Thyroid gland (tissue), 4 donors: ENCODE measurements at places on chromosomes 11 and 22.
A peak's percentile ranks its signal among the peaks of the same experiment; 100 is the strongest.

DNA sequence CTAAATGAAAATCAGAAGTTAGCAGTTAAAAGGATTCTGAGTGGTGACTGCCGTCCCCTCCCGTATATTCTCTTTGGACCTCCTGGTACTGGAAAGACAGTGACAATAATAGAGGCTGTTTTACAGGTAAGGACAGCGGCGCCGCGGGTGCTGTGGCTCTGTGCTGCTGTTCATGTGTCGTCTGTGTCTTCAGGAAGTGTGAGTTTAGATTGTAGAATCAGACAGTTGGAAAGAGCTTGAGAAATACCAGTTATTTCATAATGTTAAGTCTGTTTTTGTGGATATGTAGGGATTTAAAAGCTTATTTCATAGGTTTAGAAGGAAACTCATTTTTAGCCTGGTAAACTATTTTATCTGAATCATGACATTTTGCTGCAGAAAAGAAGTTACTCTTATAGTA is 27.4 kb upstream of the PANX2 start:
- no peak for DNase-seq

DNA sequence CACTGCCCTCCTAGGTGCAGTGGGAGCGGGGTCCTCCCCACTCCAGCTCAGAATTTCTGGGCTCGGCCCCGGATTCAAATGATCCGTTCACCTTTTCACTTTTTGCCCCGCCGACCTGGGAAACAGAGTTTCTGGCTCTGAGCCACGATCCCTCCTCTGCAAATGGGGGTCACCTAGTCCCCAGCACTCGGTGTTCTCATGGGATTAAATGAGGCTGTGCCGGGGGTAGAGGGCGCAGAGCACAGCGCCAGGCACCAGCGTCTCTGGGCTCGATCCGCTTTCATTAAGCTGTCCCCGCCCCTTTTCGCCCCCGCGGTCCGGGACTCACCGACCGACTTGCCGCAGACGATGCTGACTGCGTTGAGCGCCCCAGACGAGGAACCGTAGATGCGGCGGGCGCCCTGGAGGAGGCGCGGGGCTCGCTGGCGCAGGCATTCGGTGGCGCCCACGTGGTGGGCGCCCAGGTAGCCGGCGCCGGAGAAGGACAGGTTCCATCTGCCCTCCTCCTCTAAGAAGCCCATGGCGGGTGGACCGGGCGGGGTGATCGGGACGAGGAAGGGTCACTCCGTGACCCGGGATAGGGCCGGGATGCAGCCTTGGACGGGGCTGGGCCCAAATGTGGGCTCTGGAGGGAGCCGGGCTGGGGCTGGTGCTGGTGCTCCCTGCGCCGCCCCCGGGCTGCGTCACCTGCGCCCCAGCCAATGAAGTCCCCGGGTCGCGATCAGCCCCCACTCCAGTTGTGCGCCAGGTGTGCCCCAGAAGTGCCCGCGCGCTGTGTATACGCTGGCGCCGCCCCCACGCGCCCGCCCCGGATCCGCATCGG is at the start of gene PNPLA5:
TSS of gene PNPLA5 (minus strand) at position 654 of the 823 bp plus-strand sequence. CDS start at position 521, 133 bp downstream.
- no peak for DNase-seq

GRCh38 chr11:14029971-14030920 is 67.7 kb downstream of the SPON1 start:
- peak; percentile 92 for DNase-seq

DNA sequence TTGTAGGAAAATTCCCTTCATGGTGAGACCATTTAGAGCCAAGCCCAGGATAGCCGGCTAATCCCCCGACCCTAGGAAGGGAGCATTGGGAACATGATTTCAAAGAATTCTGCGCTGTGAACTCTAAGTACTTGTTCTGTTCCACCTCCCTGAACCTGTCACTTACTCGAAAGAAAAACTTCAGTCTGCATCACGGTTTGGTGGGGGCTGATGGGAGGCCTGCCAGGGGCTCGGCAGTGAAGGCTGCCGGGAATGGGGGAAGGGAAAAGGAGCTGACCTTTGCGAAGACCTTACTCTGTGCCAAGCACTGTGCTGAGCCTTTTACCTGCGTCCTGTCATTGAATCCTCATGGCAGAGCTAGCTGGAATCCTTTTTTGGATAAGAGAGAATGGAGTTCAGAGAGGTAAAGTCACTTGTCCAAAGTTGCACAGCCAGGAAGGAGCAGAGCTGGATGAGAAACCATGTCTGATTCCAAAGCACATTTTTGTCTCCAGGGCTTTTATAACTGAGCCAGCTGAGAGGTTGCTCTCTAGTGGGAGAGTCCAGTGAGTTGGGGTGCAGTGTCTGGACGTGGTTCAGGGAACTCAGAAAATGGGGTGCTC is 15.4 kb downstream of the RASD2 start:
- DNase-seq = peak; percentile 72

DNA sequence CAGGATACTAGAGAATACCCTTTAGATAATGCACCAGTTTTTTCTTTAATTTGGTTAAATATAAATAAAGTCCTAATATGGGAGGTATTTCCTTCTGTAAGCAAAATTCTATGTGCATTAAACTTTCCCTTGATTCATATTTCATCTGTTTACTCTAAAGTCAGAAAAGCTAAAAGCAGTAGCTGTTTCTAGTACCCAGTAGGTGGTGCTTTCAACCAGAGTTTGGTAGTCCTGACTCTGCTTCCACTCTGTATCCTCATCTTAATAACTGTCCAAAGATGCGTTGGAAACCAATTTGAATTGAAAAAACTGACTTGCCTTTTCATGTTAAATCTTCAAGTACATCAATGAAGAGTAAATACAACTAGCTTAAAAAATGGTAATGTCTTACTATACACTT is 1065.2 kb downstream of the JRKL start:
- no peak for DNase-seq

GRCh38 chr11:72617080-72617762 is 57.0 kb downstream of the PDE2A start:
- no peak for DNase-seq

- DNase-seq = no peak
Observed at GRCh38 chr22:30045494-30045887, 34.8 kb upstream of the HORMAD2 start.

GRCh38 chr22:37965940-37966664 is 12.6 kb downstream of the POLR2F start:
- no peak for DNase-seq

- DNase-seq = no peak
Observed at GRCh38 chr11:2963761-2964160, 28.4 kb downstream of the NAP1L4 start.

DNA sequence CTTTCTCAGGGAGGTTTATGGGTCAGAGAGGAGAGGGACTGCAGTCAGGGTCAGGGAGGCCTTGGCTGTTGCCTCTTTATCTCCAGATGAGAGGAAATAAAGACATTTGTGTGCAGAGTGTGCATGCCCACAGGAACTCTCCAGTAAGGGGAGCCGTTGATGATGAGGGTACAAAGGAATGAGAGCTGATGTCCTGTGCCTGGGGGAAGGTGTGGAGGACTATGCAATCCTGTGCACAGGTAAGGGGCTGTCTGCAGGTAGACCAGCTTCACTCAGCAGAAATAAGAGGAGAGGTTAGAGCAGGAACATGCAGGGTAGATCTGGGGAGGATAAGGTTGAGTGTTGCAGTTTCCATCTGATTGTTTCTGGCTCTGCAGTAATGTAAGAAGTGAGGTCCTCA is 132.6 kb downstream of the NTM start:
- no peak for DNase-seq

GRCh38 chr22:34950489-34950888 is 115.5 kb upstream of the ISX start:
- no peak for DNase-seq

GRCh38 chr22:39216143-39216490 is 28.7 kb downstream of the PDGFB start:
- no peak for DNase-seq

- DNase-seq = no peak
Observed at GRCh38 chr11:58059007-58059350, 28.2 kb downstream of the OR6Q1 start.

DNA sequence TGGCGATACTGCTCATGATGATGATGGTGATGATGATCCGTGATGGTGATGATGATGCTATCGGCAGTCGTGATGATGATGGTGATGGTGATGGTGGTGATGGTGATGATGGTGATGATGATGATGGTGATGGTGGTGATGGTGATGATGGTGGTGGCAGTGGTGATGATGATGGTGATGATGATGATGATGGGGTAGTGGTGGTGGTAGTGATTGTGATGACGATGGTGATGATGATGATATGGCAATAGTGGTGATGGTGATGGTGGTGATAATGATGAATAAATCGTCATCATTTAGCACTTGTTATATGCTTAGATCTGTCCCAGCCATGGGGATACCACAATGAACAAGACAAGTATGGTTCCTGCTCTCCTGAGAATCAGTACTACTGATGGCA is 39.2 kb downstream of the SMIM38 start:
- DNase-seq = no peak

DNA sequence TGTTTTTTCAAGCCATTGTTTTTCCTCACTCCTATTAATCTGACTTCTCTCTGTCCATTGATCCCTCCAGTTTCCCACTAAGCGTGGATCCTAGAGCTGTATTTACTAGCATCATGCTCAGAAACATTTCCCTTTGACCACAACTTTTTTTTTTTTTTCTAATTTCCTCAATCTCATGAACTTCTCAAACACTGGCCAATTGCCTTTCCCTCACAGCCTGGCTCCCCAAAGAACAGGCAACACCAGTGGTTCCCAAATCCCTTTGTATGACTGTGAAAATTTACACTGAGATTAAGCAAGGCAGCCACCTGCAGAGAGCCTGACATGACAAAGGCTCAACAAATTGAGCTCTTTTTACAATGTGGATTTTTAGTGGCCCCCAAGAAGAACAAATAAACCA is 1.4 kb upstream of the TPP1 start:
- DNase-seq = no peak

GRCh38 chr11:95102733-95103132 is 13.1 kb downstream of the ENDOD1 start:
- DNase-seq = no peak

DNA sequence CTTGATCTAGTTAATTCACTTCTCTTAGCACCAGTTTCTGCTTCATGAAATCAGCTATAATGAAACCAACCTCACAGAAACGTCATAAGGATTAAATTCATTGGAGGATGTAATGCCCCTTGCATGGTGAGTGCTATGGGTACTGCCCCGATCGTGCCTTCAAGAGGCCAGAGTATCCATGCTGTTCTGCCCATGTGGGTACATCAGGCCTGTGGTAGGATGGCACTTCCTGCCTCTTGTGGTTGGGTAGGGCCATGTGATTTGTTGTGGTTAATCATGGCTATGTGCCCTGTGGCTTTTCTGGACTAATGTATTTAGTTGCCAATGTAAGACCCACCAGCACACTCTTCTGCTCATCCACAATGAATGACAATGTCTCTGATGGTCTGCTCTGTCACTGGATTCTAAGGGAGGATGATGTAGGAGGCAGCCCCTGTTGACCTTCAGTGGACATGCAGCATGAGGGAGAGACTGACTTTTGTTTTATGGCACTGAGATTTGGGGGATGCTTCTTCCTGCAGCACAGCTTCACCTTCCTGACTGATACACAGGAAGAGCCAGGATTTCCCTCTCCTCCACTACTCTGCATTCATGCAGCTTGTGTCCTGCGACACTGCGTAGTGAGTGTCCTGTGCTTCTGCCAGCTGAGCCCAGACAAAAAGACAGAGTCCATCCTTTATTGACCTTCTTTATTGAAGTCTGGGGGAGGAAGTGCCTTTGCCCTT is 66.2 kb downstream of the DHCR7 start:
- no peak for DNase-seq

GRCh38 chr11:98952107-98952506 is 68.6 kb upstream of the CNTN5 start:
- DNase-seq = no peak

DNA sequence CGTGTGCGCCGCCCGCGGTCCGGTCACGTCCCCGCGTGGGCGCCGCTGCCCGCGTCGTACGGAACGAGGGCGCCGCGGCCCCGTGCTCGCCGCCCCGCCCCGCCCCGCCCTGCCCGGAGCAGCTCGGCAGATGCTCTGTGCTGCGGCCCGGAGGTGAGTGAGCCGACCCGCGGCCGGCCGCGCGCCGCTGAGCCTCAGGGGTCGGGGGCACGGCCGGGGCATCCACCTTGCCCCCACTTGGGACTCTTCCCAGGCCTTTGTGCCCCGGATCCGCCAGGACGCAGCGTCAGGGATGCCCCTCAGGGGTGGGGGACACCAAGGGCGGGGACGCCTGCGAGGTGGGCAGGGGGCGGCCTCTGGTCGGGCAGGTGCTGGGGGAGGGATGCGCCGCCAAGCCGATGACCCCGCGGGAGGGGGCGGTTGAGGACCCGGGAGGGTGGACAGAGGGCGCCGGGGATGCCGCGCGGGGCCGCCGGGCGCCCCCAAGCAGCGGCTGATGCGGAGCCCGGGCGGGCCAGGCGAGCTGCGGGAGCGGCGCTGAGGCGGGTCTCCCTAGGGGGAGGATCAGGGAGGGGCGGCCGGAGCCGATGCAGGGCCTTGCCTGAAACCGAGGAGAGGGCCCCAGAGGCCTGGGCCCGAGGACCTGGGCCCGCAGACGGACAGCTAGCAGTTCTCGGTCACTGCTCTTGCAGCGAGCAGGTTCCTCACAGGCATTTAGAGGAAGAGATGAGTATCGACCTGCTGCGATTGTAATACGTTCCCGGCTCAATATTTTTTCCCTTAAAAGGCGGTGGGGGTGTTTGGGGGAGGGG is at the start of gene GNAZ:
TSS of gene GNAZ (plus strand) at position 102 of the 812 bp plus-strand sequence. CDS start 25,177 bp downstream, outside the sequence.
- DNase-seq = peak; percentile 9

GRCh38 chr11:107785401-107785800 is 73.2 kb downstream of the SLC35F2 start:
- no peak for DNase-seq
